ENCODE measurements at places on chromosomes 4 and X. TPM values are rescaled to one million over a fixed set of nuclear protein-coding genes. Genes with fewer than 3 reads are reported as not detected.

The FRAS1 gene
- total RNA-seq, result 4.8 TPM

DNA sequence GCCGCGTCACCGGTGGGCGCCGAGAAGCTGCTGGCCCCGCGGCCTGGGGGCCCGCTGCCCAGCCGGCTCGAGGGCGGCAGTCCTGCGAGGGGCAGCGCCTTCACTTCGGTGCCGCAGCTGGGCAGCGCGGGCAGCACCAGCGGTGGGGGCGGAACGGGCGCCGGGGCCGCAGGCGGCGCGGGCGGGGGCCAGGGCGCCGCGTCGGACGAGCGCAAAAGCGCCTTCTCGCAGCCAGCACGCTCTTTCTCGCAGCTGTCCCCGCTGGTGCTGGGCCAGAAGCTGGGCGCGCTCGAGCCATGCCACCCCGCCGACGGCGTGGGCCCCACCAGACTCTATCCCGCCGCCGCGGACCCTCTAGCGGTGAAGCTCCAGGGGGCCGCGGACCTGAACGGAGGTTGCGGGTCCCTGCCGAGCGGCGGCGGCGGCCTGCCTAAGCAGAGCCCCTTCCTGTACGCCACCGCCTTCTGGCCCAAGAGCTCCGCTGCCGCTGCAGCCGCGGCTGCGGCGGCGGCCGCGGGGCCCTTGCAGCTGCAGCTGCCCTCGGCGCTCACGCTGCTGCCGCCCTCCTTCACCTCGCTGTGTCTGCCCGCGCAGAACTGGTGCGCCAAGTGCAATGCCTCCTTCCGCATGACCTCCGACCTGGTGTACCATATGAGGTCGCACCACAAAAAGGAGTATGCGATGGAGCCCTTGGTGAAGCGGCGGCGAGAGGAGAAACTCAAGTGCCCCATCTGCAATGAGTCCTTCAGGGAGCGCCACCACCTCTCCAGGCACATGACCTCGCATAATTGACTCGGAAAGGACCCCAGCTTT, 5.6 kb downstream of the PRDM8 start:
- DNase-seq, result no peak

DNA sequence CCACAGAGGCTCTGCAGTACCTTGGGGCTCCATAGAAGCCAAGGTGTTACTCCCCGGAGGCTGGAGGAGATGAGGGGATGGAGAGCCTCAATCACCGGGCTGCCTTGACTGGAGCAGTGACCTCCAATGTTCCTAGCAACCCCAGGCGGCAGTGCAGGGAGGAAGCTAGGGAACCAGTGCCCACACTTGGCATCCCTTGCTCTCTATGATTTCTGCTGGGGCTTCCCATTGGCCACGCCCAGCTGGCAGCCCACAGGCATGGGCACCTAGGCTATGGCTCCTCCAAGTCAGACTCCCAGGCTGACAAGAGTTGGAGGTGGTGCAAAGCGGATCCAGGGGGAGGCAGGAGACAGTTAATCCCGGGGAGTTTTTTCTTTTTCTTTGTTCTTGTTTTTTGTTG, 229.7 kb downstream of the EVC2 start:
- DNase-seq, result no peak

The ZDHHC15 gene
- total RNA-seq, result 1.8 TPM

GRCh38 chrX:49106930-49107329, 16.6 kb downstream of the GPKOW start:
- no peak for DNase-seq

The ZNF732 gene
- total RNA-seq, result not detected

- no peak for DNase-seq
Observed at GRCh38 chr4:138003248-138003647, 238.9 kb downstream of the SLC7A11 start.

- DNase-seq, result no peak
Observed at GRCh38 chr4:108589961-108590360, 30.4 kb upstream of the RPL34 start.

- DNase-seq, result no peak
Observed at GRCh38 chrX:155953055-155953454, 44.4 kb upstream of the IL9R start.

DNA sequence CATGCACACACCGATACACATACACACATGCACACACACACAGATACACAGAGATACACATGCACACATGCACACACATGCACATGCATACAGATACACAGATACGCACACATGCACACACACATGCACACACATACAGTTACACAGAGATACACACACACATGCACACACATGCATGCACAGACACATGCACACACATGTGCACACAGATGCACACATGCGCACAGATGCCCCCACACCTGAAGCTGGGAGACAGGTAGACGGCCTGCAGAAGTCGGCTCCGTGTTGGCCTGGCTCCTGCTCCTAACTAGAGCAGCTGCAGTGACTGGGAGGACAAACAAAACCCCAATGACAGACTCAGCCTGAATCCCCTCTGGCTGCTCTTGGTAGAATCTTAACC, 46.8 kb downstream of the PSAPL1 start:
- peak; percentile 7 for DNase-seq

The HEPH gene
- total RNA-seq, result 23.8 TPM

DNA sequence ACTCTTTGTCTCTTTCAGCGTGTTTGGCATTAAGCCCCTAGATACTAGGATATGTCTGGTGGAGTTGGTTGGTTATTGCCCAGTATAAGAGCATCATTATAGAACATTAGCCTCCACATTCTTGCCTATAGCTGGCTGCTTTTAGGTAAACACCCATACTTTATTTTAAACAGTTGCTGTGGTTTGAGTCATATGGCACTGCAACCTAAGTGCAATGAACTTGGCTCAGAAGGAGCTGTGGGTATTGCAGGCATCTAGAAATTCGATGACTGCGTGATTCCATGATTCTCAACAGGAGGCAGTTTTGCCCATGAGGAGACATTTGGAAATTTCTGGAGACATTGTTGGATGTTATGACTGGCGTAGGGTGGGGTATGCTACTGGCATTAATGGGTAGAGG, 49.5 kb downstream of the DCLK2 start:
- no peak for DNase-seq

All from heart left ventricle (tissue), 16 donors.